ENCODE measurements at places on chromosomes 13 and 19.

- DNase-seq, result peak; percentile 25
Measured at GRCh38 chr13:27450921-27451471, 632 bp upstream of the MTIF3 start.

DNA sequence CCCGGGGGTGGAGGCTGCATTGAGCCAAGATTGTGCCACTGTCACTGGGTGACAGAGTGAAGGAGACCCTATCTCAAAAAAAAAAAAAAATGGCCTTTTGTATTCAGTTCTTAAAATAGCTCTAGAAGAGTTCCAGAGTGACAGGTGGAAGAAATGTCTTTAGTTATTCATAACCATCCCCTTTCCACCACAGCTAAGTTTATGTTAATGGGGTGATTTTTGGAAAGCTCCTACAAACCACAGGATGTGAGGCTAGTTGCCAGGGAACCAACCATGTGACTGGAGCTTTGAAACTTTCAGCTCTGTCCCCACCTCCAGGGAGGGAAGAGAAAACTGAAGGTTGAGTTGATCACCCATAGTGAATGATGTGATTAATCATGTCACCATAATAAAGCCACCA is 6.9 kb downstream of the ZNF490 start:
- DNase-seq, result peak; percentile 23

DNA sequence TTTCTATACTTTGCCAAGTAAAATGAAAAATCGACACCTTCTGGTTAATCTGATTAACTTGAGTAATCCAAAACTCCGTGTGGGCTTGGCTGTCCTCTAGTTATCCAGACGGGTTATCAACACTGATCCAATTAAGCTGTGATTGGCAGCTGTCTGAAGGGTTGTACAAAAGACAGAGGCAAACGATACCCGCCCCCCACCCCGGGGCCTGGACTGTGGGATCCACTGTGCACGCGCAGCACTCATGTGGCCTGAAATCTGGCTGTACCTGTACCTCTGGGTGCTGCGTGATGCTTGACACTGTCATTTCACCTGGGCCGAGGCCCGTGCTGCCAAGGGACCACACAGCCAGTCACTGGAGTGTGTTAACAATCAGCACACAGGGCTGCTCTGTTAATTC is 53.5 kb downstream of the COL4A2 start:
- no peak for DNase-seq

DNA sequence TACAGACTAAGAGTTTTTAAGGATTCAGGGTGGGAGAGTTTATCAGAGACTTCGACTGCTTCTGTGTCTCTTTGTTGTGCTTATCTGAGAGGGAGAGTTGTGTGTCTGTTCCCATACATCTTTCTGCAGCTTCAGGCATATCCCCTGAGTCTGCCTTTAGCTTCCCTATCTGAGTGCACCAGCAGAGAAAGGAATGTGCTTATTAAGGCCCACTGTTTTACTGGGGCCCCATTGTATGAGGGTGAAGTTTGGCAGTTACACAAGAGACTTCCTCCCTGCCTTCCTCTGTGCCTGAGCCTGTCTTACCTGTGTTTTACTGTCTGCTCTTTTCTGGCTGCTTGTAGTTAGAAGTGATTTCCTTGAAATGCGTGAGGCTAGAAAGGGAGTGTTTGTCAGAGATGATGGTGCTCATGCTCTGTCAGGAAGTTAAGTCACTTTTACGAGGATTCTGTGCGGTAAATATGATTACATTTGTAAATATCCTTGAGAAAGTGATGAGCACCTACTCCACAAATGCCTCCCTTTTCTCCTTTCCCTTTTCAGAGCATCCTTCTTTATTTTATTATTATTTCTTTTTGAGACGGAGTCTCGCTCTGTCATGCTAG is 1228.9 kb upstream of the MIR17HG start:
- no peak for DNase-seq

GRCh38 chr19:28153123-28153522 is 1059.8 kb downstream of the UQCRFS1 start:
- no peak for DNase-seq

DNA sequence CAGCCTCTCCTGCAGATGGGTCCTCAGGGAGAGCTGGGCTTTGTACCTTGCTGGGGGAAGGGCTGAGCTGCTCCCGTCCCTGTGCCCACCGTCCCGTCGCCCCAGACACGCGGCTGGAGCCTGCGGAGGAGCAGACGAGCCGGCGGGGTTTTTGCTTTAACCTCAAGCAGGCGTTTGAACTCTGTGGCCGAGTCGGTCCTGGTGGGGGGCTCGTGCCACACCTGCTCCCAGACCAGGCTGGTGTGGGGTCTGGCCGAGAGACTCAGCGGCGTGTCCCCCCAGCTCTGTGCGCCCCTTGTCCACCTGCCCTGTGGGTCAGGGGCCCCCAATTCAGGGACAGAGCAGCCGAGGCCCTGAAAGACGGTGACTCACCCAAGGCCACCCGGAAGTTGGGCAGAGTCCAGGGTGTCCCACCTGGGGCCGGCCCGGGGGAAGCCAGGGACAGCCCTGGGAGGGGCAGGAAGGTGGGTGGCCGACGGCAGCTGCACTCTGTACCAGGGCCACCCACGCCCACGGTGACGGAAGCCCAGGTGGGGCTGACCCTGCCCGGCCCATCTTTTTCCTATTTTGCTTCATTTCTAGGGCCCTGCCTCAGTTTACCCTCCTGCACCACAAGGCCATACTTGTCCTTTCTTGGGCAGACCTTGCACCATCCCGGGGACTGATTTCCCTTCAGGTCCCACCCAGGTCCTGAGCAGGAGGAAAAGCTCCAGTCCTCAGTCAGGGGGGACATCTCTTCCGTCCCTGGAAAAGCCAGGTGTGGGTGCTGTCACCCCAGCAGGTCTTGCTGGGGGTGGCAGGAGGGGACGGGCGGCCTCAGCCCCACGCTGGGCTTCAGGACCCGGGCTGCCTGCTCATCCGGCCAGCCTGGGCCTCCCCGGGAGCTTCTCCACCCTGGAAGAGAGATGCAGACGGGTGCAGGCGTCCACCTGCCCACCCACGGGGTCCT is 5.3 kb downstream of the EFNA2 start:
- DNase-seq, result no peak

- no peak for DNase-seq
Measured at GRCh38 chr13:70391678-70392077, 283.4 kb upstream of the KLHL1 start.
